ENCODE measurements at places on chromosomes 6 and 20.

- DNase-seq: no peak
Measured at GRCh38 chr6:128074567-128074966, 173.7 kb upstream of the THEMIS start.

DNA sequence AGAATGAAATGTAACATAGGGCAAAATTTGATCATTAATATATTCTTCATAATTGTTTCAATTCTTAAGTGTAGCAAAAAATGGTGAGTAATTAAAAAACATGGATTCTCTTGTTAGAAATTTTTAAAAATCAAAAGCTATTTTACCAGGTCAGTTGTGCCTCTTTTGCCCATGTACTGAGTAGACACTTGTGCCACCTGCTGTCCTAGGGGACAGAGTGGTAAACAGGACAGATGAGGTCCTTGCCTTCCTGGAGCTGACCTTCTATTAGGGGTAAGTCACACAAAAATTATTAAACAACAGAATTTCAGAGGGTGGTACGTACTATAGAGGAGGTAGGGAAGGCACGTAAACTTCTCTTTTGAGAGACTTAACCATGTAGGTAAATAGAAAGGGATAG lies 6.5 kb downstream of the RNF24 start:
- no peak for DNase-seq

GRCh38 chr6:4776493-4777393 lies 539 bp downstream of the CDYL start:
- no peak for DNase-seq

DNA sequence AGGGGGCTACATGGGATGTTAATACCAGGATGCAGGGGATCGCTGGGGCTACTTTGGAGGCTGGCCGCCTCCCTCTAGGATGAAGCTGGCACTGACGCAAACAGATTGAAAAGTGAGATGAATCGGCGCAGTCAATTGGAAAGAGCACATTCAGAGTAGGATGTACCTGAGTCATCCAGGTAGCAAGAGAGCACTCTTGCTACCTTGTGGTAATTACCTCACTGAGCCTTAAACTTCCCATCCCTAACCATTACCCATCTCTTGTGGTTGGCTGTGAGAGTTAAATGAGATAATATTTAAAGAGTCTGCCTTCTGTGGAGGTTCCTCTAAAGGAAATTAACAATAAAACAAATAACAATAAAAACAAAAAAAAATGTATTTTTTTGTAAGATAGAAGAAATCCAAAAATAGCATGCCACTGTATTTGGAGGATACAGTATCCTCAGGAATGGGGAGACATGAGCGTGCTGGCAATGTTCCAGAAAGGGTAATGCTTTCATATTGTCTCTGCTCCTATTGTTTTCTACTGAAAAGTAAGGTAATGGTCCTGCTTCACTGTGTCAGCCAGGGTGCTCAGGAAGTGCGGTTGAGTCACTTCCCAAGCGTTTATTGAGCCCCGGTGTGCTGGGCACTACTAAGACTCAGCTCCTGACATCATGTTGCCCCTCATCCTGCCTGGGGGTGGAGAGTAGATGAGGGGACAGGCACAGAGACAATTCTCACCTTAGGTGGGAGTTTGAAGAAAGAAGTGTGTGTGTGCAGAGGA lies 301.1 kb downstream of the EYA4 start:
- no peak for DNase-seq

DNA sequence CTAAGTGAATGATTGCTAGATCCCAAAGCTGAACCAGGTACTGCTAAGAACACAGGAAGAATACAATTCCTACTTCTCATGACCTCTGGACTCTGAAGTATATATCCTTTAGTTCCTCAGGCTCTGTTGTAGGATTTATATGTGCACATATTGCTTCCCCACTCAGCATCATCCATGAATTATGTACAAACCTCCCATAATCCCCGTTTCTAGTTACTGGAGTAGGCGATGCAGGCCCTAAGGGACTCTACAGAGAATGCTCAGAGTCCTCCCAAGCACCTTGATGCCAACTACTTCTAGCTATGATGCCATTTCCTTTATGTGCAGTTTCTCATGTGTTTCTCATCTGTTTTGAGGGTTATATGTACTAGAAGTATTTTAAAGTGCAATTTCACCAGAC lies 154.9 kb upstream of the EPHA7 start:
- no peak for DNase-seq

- DNase-seq: no peak
Measured at GRCh38 chr6:24980507-24981385, 45.0 kb upstream of the RIPOR2 start.

- DNase-seq: no peak
Measured at GRCh38 chr6:139990856-139991465, 616.5 kb upstream of the CITED2 start.

DNA sequence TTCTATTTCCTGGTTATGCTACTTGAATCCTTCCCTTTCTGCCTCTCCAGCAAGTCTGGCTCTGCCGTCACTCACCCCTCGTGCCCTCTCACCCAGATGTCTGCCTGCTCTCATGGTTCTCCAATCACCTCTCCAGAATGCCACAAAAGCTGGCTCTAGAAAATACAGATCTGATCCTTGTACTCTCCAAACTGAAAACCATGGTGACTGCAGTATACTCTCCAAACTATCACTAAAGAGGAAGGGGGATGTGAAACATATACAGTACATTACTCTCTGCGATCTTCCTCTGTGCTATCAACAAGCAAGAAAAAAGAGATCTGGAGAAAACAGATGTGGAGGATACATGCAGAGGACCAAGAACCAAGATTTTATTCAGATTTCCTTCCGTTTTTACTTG lies 91.1 kb downstream of the ATXN1 start:
- DNase-seq: no peak

GRCh38 chr20:23641936-23642751 lies 4.4 kb upstream of the CST3 start:
- no peak for DNase-seq

DNA sequence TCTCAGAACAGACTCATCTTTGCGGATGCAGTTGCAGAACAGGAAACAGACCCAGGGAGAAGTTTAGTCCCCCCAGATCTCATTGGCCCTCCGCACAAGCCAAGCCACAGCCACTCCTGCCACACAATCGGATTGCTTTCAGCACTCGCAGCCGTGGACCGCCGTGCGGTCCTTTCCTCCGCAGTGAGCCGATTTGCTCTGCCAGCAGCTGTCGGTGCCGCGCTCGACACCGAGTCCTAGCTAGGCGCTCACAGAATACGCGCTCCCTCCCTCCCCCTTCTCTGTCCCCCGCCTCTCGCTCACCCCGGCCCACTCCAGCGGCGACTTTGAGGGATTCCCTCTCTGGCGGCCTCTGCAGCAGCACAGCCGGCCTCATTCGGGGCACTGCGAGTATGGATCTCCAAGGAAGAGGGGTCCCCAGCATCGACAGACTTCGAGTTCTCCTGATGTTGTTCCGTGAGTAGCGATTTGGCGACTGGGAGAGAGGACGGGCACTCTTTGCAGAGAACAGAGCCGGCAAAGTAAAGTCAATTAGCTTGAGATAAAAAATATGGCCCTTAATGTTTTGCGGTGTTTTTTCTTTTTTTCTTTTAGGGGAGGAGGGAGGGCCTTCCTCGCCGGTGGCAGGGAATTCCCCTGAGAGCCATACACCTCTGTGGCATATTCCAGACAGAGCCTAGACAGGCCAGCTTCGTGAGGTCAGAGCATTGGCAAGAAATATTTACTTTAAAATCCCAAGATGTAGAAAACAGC lies at the start of gene LAMP5:
Gene LAMP5, plus strand, starts transcription at position 130 of the 753 bp plus-strand sequence. Its CDS starts 263 bp downstream, at position 393.
- no peak for DNase-seq

- no peak for DNase-seq
Measured at GRCh38 chr6:13711324-13711732, 307 bp downstream of the RANBP9 start.
